ENCODE measurements at places on chromosomes 4 and X. TPM values are rescaled to one million over a fixed set of nuclear protein-coding genes. Genes with fewer than 3 reads are reported as not detected.

The UGT2B10 gene
- total RNA-seq = not detected

The TMEM47 gene
- total RNA-seq = 25.7 TPM

The NPNT gene
- not detected for total RNA-seq

The MAGED2 gene
- total RNA-seq = 215 TPM

The MAGEA2 gene
- total RNA-seq = not detected

The USP17L11 gene
- total RNA-seq = not detected

The RTL5 gene
- total RNA-seq = 0.84 TPM

The CLDN34 gene
- not detected for total RNA-seq

The APEX2 gene
- total RNA-seq = 15.5 TPM

The ARSJ gene
- total RNA-seq = 32.3 TPM

The TCEAL7 gene
- 44.2 TPM for total RNA-seq

The MAGED4 gene
- 81.3 TPM for total RNA-seq

The FANCB gene
- 3.9 TPM for total RNA-seq
